ENCODE measurements at places on chromosomes 2 and 18. TPM values are rescaled to one million over a fixed set of nuclear protein-coding genes. Genes with fewer than 3 reads are reported as not detected.
A peak's percentile ranks its signal among the peaks of the same experiment; 100 is the strongest.

- peak; percentile 89 for DNase-seq
These were observed 103.5 kb downstream of the SPTBN1 start for GRCh38 chr2:54559593-54560145.

DNA sequence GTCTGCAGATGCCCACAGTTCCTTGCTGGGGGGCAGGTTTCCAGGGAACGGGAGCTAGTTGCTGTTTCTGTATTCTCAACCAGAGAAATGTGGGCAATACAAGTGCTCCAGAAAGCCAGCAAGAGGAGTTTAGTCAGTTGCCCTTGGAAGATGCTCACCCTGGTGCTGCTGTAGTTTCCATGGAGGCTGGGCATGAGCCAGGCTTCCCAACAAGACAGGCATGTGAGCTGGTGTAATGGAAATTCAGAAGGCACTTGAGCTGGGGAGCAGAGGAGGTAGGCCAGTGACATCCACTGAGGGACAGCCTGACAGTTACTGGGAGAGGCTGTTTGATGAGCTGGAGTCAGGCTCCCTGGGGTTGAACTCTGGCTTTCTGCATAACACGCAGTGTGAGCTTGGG lies 7.7 kb downstream of the HK2 start:
- DNase-seq: no peak

Gene PROC
- total RNA-seq: not detected

DNA sequence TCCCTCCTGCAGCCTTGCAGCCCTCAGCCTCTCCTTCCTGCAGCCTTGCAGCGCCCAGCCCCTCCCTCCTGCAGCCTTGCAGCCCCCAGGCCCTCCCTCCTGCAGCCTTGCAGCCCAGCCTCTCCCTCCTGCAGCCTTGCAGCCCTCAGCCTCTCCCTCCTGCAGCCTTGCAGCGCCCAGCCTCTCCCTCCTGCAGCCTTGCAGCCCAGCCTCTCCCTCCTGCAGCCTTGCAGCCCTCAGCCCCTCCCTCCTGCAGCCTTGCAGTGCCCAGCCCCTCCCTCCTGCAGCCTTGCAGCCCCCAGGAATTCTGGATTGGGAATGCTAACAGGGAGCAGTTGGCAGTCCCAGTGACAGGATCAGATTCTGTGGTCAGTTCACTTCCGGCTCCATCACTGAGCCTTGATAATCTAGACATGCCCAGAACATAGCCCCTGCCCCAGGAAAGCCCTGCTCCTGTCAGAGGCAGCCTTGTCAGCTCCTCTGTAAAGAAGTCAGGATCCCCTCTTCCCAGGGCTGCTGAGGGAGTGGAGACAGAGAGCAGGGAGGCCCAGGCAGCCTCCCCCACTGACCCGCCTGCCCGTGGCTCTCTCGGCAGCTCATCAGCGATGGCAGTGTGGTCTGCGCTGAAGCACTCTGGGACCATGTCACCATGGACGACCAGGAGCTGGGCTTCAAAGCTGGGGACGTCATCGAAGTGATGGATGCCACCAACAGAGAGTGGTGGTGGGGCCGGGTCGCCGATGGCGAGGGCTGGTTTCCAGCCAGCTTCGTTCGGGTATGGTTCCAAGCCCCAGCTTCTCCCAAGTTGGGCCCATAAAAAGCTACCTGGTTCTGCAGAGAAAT lies 54.8 kb downstream of the FAM168B start:
- no peak for DNase-seq

- DNase-seq: peak; percentile 50
These were observed 2.4 kb upstream of the MSGN1 start for GRCh38 chr2:17813742-17814473.
